Right lung (tissue), 10 donors: ENCODE measurements at places on chromosomes 6 and 20. TPM values are rescaled to one million over a fixed set of nuclear protein-coding genes. Genes with fewer than 3 reads are reported as not detected.

DNA sequence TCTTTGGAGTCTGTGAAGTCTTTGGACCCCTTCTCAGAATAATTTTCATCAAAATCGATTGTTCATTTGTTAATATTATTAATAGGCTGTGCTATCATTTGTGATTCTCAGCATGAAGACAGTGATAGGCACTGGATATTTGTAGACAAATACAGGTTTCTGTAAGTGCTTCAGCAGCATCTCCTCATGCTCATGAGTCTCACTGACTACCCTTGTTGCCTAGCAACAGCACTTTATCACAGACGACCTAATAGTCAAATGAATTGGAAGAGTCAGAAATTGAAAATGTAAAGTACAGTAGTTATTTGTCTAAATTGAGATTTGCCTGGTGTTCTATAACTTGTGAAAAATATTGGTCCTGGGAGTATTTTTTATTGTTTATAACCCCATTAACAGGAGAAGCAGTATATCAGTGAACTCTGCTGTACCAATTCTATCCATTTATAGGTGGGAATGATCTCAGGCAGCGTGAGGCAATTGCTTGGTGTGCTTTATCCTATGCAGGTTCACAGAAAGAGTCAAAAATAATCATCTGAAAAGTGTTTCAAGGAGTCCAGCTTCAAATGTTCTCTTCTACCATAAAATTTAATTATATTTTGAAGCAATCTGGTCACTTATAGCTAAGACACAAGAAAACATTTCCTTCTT, 684.6 kb downstream of the RFPL4B start:
- no peak for DNase-seq

DNA sequence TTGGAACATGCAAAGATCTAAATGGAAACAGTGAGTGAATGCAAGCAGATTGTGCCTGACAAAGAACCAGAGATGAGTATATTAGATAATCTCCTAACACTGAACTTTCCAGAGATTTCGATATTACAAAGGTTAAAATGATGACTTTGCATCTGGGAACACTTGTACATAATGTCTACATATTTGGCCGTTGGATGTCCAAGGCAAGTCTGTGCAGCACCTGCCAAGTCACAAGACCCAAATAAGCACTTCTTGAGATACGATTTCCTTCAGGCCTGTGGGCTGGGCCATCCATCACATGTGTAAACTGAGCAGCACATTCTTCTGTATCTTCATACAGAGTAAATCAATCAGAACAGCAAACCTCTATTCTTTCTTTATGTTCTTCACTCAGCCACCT, 32.5 kb upstream of the SMLR1 start:
- no peak for DNase-seq

GRCh38 chr6:20826378-20826777, 292.1 kb downstream of the CDKAL1 start:
- DNase-seq, result no peak

DNA sequence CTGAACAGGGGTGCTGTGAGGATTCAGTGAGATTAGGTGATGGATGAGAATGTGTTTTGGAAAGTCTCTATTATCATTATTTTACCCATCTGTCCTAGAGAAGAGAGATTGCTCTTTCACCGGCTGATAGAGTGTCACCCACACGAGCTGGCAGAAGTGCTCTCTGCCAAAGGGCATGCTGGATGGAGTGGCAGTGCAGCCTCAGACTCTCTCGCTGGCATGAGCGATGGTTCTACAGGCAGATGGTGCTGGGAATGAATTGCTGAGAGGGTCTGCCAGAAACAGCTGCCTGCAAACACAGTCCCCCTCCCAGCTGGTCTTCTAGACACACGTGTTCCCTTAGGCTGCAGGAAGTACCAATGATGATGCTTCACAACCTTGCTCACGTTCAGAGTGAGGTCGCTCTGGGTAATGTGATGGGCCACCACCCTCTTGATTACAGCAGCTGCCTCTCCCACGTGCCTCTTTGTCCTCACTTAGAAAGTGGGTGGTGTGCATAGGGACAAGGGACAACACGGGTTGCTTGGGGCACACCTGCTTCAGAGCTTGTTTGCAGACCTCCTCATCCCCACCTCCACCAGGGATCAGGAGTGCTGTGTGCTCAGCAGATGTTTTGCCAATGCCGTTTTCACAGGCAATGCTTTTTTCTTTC, 84.7 kb downstream of the FOXA2 start:
- no peak for DNase-seq

GRCh38 chr6:91523511-91523910, 936.6 kb upstream of the MAP3K7 start:
- DNase-seq, result no peak

- DNase-seq, result no peak
Observed at GRCh38 chr6:16602035-16602434, 159.2 kb downstream of the ATXN1 start.

GRCh38 chr20:37670351-37670791, 23.5 kb upstream of the CTNNBL1 start:
- DNase-seq, result no peak

DNA sequence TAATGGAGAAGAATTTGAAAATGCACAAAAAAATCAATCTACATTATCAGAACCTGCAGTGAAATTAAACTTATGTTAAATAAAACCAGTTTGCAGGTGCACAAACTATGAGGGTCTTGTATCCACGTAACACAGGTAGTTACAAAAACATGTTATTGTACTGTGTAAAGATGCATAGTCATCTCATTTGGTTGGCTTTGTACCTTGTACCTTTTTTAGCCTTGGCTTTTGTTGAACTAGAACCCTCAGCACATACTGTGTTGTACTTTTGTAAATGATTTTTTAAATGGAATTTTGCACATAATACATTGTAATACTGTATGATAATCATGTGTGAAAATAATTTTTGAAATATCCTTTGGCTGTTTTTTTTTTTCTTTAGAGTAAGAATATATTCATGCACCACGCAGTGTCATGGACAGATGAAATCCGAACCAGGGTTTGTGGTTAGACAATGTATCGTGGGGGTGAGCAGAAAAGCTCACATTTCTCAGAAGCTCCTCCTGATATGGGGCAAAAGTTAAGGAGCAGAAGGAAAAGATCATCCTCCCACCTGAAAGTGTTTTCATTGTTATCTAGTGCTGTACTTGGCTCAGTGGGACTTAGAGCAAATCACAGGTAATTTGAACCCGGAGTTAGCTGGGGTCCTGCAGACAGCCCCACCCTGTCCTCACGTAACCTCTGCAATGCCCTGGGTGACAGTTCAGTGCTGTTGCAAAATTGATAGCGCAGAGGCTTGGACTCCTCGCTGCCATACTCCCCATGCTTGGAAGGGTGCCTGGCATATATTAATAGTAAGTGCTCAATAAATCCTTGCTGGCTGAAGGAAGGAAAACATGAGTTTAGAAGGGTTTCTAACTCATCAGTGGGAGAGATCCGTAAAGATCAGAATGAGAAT, 14.8 kb upstream of the NAA20 start:
- DNase-seq, result no peak

GRCh38 chr6:144578385-144579350, 293.5 kb downstream of the UTRN start:
- no peak for DNase-seq

DNA sequence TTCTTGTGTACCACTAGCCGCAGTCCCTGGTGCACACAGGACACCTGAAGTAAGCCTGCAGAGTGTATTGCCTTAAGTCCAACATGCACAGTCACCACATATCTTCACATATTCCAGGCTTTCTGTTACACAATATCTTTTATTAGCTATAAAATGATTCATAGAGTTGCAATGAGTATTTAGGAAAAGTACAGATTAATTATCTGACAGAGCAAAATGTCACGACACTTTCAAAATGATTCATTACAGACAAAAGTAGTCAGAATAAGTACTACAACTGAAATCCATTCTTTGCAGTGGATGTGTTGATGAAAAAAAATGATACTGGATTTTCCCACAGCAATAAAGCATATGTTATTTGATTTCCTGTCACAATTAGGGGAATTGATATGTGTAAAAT, 199.5 kb upstream of the ASCC3 start:
- DNase-seq, result no peak

GRCh38 chr20:41798930-41799502, 180.8 kb upstream of the CHD6 start:
- no peak for DNase-seq

DNA sequence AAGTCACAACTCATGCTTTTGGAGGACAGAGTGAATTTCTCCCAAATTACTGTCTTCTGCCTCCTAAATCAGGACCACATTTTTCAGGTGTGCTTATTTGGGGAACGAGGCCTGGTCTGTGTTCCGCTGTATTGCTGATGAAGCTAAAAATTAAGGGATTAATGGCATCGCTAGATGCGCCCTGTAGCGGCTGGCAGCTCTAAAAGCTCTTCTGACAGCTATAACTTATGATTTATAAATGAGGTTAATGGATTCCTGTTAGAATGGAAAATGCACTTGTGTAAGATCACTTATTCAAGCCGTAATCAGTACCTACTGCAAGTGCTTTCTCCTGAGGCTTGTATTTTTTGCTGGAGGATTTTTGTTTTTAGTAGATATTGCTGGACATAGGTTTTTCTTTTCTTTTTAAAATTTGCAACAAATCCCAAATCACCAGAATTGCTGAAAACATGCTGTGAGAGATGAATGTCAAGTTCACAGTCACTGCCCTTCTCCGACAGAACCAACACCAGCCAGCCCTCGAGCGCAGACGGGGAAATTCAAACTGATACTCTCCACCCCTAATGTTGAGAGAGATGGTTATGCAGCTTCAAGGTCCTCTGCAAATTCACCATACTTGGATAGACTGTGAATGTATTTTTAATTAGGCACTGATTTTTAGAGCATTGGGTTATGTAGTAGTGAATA, 49.1 kb downstream of the AKAP12 start:
- DNase-seq, result no peak

DNA sequence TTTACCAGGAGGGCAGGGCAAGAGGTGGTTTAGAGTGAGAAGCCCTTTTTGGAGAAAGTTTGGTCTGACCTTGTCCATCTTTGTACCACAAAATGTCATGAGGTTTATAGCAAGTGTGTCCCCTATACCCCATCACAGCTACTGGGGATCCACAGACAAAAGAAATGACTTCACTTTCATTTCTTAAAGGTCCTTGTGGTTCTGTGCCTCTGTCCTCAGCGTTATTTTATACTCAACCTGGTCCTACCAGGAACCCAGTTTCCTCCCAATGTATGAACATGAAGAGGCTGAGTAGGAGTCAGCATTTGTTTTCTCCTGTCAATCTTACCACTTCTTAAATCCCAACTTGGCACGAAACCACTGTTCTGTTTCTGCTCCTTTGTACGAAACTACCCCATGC, 157.6 kb downstream of the NFATC2 start:
- no peak for DNase-seq

GRCh38 chr20:55266361-55266760, 739.0 kb downstream of the CBLN4 start:
- DNase-seq, result no peak

GRCh38 chr20:18190338-18191233, 52.9 kb downstream of the KAT14 start:
- DNase-seq, result no peak

- no peak for DNase-seq
Observed at GRCh38 chr20:10255846-10256245, 37.2 kb downstream of the SNAP25 start.

Gene RSPO3
- polyA plus RNA-seq, result 5.2 TPM

DNA sequence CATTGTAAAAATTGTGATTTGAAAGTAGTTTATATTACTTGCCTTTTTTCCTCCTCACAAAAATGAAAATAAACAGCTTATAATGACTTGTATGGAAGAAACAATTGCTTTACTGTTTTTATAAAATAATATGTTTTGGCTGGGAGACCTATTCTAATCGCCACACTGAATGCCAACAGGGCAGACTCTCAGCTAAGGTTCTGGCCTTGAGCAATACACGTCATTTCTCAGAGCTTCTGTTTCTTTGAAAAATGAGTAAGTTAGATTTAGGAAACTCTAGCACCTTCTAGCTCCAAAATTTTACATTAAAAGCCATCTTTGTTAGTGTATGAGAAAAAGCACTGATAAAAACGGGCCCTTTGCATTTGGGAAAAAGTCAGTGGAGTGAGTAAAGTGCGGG, 166.6 kb downstream of the ARID1B start:
- DNase-seq, result no peak

DNA sequence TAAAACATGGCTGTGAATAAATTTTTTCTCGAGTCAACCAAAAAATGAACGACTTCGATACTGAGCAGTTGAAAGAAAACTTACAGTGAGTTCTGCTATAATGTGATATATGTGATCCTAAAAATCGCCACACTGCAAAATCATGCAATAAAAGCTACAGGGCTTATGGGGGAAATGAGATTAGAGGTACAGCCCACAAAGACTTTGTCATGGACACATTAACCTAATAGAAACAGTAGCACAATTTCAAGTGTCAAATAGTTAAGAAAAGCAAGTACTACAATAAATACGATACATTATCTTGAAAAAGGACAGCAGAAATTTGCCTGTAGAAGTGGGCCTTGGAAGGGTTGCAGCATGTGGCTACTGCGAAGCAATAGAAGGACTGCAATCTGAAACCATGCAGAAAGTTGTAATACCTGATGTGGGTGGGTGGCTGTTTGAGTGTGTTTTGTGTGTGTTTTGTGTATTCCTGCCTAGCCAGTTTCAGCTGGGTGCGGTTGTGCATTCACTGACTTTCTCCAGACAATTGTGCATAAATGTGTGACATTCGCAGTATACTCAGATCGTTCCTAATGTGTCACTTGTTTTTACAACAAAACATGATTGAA, 79.1 kb downstream of the RPP40 start:
- DNase-seq, result no peak

Gene NRN1
- polyA plus RNA-seq, result 10.2 TPM

Gene EFCAB8
- 0.26 TPM for polyA plus RNA-seq

DNA sequence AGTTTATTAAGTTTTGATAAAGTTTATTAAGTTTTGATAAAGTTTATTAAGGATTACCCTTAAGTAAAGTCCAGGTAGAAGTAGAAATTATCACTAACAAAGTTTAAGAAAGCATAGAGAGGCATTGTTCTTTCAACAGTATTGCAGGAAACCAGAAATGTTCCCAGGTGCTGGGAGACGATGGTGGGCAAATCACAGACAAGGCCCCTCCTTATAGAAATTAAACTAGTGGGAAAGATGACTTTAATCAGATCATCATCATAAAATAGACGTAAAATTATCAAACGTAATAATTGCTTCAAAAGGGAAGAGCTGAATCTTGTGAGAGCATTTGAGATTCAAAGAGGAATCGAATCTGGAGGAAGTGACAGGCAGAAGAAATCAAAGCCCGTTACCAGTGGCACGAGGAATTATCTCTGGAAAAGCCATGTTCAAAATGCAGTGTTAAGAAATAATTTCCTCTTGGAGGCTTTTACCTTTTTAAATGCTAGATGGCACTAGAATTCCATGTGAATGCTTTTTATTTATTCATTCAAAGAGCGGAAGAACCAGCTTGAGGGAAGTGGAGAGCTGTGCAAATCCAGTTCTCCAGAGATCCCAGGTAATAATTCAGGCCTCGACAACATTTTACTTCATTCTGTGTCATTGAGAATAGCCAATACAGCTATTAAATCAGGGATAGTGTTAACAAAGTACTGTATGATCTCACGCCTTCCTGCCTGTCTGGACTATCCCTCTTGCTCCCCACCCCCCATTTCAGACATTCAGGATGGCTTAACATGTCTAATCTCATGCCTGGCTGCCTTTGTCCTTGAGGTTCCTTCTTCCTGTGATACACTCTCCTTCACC, 1.0 kb upstream of the APMAP start:
- DNase-seq, result no peak

- DNase-seq, result no peak
Observed at GRCh38 chr20:46963758-46964617, 69.3 kb downstream of the EYA2 start.
